ENCODE measurements at places on chromosomes 3 and 15.

- DNase-seq: no peak
Observed at GRCh38 chr15:67776600-67776999, 48.7 kb upstream of the SKOR1 start.

DNA sequence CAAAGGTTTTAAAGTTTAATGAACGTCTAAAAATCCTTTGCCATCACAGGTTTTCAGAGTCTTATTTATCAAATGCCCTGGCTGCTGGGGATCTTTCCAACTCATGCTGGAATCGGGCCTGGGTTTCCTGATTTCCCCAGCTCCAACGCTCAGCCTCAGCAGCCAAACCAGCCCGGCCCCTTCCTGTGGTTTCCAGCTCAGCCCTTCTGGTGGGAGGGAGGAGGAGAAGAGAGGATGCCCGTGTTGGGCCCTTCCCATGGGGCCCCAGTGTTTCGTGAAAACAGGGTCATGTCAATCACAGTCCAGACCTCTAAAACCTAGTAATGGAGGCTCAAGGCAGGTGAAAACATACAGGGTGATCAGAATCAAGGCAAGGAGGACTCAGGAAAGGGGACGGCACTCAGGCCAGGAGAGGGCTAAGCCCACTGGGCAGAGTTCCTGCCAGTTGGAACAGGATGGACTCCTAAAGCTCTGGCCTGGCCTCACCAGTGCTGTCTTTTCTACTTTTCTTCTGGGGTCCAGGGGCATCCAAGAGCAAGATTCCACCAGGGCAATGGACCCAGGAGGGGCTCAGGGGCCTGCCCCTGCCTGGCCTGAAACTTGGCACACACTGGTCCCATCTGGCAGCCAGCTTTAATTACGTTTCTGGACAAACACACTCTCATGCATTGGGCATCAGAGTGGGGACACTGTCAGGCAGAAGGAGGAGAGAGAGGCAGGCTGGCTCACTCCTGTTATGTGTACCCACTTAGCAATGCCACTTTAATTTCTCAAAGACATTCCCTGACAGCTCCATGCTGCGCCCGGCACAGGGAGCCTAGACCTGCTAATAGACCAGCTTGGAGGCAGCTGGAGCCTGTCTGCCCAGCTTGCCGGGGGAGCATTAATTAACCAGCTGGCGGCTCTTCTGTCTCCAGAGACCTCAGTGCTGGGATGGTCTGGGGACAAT is 194.6 kb downstream of the FAM43A start:
- DNase-seq: no peak

- DNase-seq: no peak
Observed at GRCh38 chr3:53633197-53633787, 138.9 kb downstream of the CACNA1D start.

GRCh38 chr3:5710718-5711117 is 523.2 kb downstream of the EDEM1 start:
- DNase-seq: no peak
